ENCODE measurements at places on chromosomes 16 and 17.
A peak's percentile ranks its signal among the peaks of the same experiment; 100 is the strongest.

DNA sequence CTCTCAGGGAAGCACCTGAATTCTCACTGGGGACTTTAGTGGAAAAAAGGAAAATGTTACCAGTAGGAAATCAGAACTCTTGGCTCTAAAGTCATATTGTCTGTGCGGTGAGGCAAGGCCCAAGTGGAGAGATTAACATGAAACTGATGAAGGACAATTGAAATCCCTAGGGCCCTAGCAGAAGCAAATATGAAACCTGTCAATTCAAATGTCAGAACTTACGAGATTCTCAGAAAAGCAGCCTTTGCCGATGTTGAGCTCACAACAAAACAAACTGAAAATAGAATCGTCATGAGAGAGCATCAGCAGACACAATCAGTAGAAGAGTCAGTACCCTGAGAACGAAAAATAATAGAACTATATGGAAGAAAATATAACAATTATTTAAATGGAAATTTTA, 108.8 kb downstream of the ELAC2 start:
- no peaks in the 10 kb centered on the region for H3K27me3 ChIP-seq
- H3K36me3 ChIP-seq, result no peaks in the 10 kb centered on the region
- no peak overlapping the region for H3K4me3 ChIP-seq
- no peaks in the 10 kb centered on the region for H3K4me1 ChIP-seq
- no peak overlapping the region for H3K27ac ChIP-seq

- H3K36me3 ChIP-seq, result peaks cover 57% of the 10 kb centered on the region
- DNase-seq, result no peak
- H3K4me1 ChIP-seq, result peaks cover 25% of the 10 kb centered on the region
- H3K27me3 ChIP-seq, result no peaks in the 10 kb centered on the region
- no peak overlapping the region for H3K4me3 ChIP-seq
- no peak overlapping the region for H3K27ac ChIP-seq
Observed at GRCh38 chr16:11042191-11042590, 97.8 kb downstream of the CLEC16A start.

- H3K4me3 ChIP-seq, result no peak overlapping the region
- DNase-seq, result no peak
- H3K36me3 ChIP-seq, result no peaks in the 10 kb centered on the region
Observed at GRCh38 chr17:39949028-39949427, 13.8 kb upstream of the GSDMA start.

DNA sequence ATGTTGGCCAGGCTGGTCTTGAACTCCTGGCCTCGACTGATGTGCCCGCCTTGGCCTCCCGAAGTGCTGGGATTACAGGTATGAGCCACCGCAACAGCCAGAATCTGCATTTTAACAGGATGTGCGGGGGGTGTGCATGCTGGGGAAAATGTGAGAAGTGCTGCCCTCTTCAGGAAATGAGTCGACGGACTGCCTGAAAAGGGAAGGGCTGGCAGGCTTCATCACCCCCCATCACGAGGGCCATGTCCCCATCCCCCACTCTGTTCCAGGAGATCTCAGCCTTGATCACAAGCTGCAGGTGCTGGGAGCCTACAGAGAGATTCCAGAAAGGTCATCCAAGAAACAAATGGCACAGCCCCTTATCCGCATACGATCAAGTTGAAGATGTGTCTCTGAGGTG, 195.3 kb upstream of the RPL38 start:
- H3K36me3 ChIP-seq, result no peaks in the 10 kb centered on the region
- peak; percentile 42 for DNase-seq
- no peak overlapping the region for H3K27ac ChIP-seq
- no peak overlapping the region for H3K4me3 ChIP-seq
- peaks cover 36% of the 10 kb centered on the region for H3K4me1 ChIP-seq
- H3K27me3 ChIP-seq, result peaks cover 14% of the 10 kb centered on the region

GRCh38 chr17:6551869-6552531, 4.4 kb downstream of the PITPNM3 start:
- peaks cover 22% of the 10 kb centered on the region for H3K4me1 ChIP-seq
- H3K27me3 ChIP-seq, result peaks cover 30% of the 10 kb centered on the region
- no peaks in the 10 kb centered on the region for H3K36me3 ChIP-seq

DNA sequence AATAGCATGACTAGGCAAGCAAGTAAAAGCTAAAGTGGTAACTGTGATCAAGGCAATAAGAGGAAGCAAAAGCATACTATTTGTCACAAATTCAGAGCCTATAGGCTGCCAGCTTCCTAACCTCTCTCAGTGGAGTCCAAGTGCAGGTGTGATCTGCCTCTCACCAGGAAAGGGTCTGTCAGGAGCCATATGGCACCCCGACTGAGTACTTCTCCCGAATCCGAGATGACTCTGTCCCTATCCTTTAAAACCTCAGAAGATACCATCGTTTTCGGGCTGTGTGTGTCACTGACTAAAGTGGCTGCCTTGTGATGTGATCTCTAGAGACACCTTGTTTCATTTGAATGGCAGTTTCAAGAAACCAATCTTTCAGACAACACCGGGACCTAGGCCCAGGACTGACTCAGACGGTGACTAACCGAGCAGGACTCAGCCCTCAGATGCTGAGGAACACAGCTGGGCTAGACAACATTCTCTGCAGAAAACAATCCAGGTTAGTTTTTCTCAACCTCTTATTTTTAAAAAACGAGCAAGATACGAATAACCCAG, 63.6 kb downstream of the SMG6 start:
- DNase-seq, result peak; percentile 34
- H3K36me3 ChIP-seq, result peaks cover 64% of the 10 kb centered on the region
- no peaks in the 10 kb centered on the region for H3K27me3 ChIP-seq
- H3K4me1 ChIP-seq, result peaks cover 73% of the 10 kb centered on the region
- peak overlapping the region; percentile 76 for H3K27ac ChIP-seq
- no peak overlapping the region for H3K4me3 ChIP-seq

Measured in activated CD4-positive, alpha-beta T cell treated with anti-CD3 and anti-CD28 coated beads, Interleukin-2, amount 10 ng/mL, durations not matched to agents 7 days and 5 days (primary cell).